GM23248 (cell line): ENCODE measurements at places on chromosomes 11 and 22. TPM values are rescaled to one million over a fixed set of nuclear protein-coding genes. Genes with fewer than 3 reads are reported as not detected.

C11orf21 gene
- polyA plus RNA-seq, result not detected in 2 replicates

TTLL1 gene
- 18.5 and 18.8 TPM in 2 replicates for polyA plus RNA-seq

DDX25 gene
- polyA plus RNA-seq, result not detected in 2 replicates

MUC2 gene
- not detected in 2 replicates for polyA plus RNA-seq

SLC5A1 gene
- polyA plus RNA-seq, result not detected in 2 replicates

APOL3 gene
- 3.4 and 4.0 TPM in 2 replicates for polyA plus RNA-seq

EXPH5 gene
- 0.19 TPM in 1 of 2 replicates, not detected in the other for polyA plus RNA-seq

POU2AF1 gene
- 0.09 and 0.16 TPM in 2 replicates for polyA plus RNA-seq

ALG9 gene
- polyA plus RNA-seq, result 24.5 and 24.7 TPM in 2 replicates

PGA5 gene
- polyA plus RNA-seq, result not detected in 2 replicates

FBLN1 gene
- polyA plus RNA-seq, result 304 and 335 TPM in 2 replicates
